Activated T-helper 2 cell treated with anti-CD3 and anti-CD28 coated beads, Interferon-gamma antibody, Interleukin-2, Interleukin-4, amounts not matched to agents 10 μg/mL and 5 μg/mL and 100 μg/mL, durations not matched to agents 14 hours and 24 hours and 36 hours (primary cell): ENCODE measurements at places on chromosomes 5 and 9. TPM values are rescaled to one million over a fixed set of nuclear protein-coding genes. Genes with fewer than 3 reads are reported as not detected.

The RANBP3L gene
- not detected in 2 replicates for total RNA-seq

The PCDHA7 gene
- not detected in 2 replicates for total RNA-seq

- H3K27me3 ChIP-seq = no peaks in the 10 kb centered on the region
- no peak overlapping the region for H3K4me3 ChIP-seq
- H3K36me3 ChIP-seq = peaks cover 20% of the 10 kb centered on the region
- peaks cover 47% of the 10 kb centered on the region for H3K4me1 ChIP-seq
- H3K27ac ChIP-seq = no peak overlapping the region
These were observed 10.0 kb downstream of the CEMIP2 start for GRCh38 chr9:71758277-71758676.

The PCDHGB6 gene
- 0.21 and 0.34 TPM in 2 replicates for total RNA-seq

- no peak overlapping the region for H3K27ac ChIP-seq
- no peak overlapping the region for H3K4me3 ChIP-seq
- no peaks in the 10 kb centered on the region for H3K27me3 ChIP-seq
These were observed 201.3 kb downstream of the HTR1A start for GRCh38 chr5:63760965-63761364.
